ENCODE measurements at places on chromosomes 11 and 22.

DNA sequence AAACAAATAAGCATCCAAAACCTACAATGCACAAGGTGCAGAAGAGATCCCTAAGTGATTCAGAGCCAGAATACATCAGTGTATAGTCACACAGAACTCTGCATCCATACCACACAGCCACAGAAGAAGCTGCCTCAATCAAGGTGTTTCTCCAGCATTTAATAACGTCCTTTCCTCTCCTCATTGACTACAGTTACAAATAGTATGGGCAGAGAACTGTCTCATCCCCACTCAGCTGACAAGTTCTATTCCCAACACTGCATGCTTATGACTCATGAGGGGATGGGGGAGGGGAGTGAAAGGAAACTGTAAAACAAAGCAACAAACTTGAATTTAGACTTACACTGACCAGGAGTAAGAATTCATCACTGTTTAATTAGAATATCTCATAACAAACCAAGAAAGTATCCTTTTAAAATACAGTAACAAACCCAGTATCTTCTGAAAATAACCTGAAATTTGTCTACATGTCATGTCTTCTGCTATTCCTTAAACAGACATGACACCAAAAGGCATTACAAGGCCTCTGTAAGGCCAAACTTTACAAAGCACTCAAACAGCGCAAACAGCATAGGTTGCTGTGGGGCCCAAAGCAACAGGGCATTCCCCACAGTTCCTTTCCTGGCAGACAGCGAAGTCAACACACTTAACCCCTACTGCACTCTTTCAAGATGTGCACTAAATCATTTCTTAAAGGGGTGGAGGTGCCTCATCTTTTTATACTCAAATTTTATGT is 29.3 kb downstream of the CELF1 start:
- no peak for DNase-seq

DNA sequence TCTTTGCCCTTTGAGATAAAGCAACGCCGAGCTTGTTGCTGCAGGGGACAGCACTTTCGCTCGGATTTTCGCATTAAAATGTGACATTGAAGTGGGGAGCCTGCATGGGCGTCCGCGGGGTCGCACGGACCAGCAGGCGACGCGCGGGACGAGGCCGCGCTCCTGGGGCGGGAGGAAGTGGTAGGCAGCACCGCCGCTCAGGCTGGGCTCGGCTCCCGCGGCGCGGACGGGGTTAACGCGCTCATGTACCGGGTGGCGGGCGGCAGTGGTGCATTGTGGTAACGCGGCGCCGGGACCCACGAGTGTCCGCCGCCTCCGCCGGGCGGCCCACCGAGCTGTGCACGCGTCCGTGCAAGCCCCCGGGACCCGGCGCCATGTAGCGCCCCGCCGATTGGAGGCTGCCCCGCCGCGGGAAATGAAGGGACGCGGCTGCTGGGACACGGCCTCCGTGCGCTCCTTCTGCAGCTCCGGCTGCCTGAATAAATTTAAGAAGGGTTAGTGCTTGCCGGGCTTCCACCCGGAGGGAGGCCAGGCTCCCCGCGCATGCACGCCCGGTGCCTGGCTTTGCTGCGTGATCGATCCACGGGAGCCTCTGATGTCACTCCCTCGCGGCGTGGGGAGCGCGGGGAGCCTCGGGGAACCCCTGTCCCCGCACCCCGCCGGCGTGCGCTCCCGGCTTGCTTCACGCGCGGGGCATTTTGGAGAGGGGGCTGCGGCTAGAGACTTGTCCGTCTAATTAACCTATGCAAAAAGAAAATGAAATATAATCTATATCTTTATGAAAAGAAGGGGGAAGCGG is 127.7 kb downstream of the OSBP2 start:
- no peak for DNase-seq

DNA sequence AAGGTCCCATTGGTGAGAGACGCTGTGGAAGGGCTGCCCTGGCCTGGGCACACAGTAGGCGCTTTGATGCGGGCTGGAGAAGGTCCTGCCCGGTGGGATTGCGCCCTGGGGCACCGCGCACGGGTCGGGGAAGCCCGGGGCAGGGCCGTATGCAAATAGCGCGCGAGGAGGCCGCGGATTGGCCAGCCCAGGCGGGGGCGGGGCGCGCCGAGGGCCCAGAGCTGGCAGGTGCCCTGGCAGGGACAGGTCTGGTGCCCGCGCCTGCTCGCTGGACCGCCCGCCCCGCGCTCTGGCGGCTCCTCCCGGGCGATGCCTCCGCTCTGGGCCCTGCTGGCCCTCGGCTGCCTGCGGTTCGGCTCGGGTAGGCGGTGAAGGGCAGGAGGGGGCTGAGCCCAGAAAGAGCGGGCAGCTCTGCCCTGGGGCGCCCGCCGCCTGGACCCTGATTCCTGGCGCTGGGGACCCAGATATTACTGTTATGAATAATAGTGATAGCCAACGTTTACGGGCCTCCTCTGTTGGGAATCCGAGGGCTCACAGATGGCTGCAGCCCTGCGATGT is at the start of gene UPK3A:
Gene UPK3A (plus strand): TSS at position 245 of the 558 bp plus-strand sequence. CDS start 65 bp downstream, at position 310.
- no peak for DNase-seq

- no peak for DNase-seq
These were observed 11.3 kb downstream of the CUL5 start for GRCh38 chr11:108019870-108020540.

DNA sequence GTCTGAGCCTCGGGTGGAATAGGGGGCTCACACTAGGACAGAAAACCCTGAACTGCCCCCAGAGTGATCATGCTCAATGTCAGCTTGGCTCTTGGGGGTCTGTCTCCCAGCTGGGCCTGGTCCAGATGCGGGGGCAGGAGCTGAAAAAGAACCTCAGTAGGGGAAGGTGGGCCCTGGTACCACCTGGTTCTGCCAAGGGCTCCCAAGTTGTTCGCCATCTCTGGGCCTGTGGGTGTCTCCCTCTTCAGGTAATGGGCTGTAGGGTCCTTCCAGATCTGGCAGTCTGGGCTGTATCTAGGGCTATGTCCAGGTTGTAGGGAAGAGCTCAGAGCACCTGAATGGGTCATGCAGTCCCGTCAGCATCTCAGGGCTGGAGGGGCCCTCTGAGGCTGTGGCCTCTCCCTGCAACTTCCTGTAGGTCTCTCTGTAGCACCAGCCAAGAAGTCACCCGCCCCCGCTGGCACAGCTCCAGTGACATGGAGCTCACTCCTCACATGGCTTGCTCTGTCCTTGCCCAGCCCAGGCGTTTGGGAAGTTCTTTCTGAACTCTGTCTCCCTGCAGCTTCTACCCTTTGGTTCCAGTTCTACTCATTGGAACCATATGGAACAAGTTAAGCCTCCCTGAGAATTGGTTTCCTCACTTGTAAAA is 33.0 kb upstream of the SOX10 start:
- DNase-seq: no peak

GRCh38 chr11:122592641-122593040 is 62.9 kb upstream of the UBASH3B start:
- DNase-seq: no peak

GRCh38 chr11:41921746-41922390 is 462.4 kb upstream of the LRRC4C start:
- DNase-seq: no peak

DNA sequence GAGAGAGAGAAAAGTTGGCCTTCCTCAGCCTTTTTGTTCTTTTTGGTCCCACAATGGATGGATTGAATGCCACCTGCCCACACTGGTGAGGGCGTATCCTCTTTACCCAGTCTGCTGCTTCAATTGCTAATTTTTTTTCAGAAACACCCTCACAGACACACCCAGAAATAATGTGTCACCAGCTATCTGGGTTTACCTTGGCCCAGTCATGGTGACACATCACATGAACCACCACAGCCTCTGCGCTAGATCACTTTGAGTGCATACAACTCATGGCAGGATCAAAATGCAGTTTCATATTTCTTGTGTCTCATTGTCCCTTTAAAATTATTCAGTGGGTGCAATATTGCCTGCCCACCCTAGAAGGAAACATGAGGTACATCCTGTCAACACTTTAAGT is 63.3 kb downstream of the ADAMTS15 start:
- no peak for DNase-seq

DNA sequence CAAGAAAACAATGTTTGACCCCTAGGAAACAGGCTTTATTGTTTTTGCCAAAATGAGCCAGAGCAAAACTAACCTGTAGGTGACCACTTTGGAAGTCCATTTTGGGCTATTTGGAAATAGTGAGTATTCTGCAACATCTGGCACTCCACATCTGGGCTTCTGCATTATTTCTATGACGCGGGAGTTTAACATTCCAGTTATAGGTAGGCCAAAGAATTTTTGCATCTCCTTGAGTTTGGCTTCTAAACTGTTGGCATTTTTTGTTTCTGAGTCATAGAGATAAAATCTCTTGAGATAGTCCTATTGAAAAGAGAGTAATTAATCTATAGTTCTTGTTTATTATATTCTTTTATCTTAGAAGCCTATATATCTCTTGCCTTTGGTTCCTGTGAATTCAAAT is 2.9 kb downstream of the MMP7 start:
- DNase-seq: no peak

DNA sequence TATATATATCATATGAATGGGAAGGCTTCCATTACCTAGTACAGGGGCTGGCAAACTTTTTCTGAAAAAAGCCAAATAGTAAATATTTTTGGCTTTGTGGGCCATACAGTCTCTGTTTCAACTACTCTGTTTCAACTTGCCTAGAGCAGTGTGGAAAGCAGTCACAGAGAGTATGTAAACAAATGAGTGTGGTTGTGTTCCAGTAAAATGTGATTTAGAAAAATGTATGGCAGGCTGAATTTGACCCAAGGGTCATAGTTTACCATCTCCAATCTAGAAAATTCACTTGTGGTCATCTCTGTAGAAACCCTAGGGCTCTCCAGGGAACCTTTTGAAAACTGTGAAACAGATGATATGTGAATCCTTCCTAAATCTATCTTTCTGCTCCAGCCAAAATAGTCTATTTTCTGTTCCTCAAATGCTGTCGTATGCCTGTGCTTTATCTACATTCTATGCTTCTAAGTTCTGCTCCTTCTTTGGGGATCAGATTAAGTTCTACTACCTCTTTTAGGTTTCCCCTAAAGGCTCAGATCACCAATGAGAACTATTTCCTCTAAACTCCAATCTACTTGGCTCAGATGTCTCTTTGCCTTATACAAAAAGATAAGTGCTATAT is 356.2 kb downstream of the METTL15 start:
- DNase-seq: no peak

GRCh38 chr22:41285441-41285819 is 557 bp downstream of the RANGAP1 start:
- peak; percentile 87 for DNase-seq

DNA sequence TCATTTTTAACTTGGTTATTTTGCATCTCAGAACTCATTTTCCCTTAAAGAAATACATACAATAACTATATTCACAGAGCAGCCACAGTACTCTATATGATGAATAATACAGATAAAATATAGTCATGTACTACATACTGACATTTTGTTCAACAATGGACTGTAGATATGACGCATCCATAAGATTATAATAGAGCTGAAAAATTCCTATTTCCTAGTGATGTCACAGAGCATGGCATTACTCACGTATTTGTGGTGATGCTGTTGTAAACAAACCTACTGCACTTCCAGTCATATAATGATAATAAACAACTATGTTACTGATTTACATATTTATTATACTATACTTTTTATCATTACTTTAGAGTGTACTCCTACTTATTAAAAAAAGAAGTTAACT is 38.7 kb downstream of the NARS2 start:
- DNase-seq: no peak

- DNase-seq: no peak
These were observed 344.9 kb downstream of the DYNC2H1 start for GRCh38 chr11:103453915-103454709.

GRCh38 chr11:111330234-111330893 is 32.0 kb downstream of the POU2AF3 start:
- DNase-seq: no peak

GRCh38 chr22:31995046-31995445 is 48.0 kb upstream of the SLC5A1 start:
- no peak for DNase-seq

DNA sequence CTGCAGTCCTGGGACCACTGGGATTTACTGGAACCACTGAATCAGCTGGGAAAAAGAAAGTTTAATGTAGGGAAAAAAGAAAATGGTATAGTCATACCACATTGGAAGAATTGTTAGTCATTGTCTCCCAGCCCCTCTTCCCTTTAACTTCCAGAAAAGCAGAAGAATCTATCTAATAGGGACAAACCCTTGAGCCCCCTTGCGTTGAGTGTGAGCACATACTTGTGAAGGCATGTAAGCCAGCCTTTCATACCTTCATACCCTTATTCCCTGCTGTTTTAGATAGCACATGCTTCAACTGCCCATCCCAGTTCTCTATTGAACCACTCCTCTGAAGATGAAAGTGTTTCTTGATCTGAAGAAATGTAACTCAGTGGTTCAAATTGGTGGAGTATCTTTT is 6.6 kb downstream of the TREH start:
- DNase-seq: no peak

GRCh38 chr11:94869186-94869585 is 101.0 kb downstream of the AMOTL1 start:
- DNase-seq: no peak

GRCh38 chr11:88478136-88478815 is 140.7 kb upstream of the CTSC start:
- no peak for DNase-seq

DNA sequence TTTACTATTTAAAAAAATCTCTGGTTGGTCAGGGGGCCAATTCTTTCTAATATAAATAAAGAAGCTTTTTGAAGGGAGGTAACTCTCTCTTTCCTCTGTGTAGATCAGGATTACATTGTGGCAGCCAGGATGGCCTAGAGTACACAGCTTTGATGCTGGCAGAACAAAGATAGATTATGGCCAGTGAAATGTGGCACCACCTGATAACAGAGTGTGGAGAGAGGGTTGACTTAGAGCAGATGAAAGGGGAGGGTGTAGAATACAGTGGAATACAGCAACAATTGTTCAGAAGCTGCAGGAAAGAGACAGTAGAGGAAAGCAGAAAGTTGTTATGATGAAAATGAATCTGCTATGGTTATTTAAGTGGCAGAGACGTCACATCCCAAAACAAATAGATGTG is 99.0 kb downstream of the FAR1 start:
- no peak for DNase-seq

- DNase-seq: peak; percentile 50
These were observed 2.5 kb upstream of the BEST1 start for GRCh38 chr11:61947486-61948210.

DNA sequence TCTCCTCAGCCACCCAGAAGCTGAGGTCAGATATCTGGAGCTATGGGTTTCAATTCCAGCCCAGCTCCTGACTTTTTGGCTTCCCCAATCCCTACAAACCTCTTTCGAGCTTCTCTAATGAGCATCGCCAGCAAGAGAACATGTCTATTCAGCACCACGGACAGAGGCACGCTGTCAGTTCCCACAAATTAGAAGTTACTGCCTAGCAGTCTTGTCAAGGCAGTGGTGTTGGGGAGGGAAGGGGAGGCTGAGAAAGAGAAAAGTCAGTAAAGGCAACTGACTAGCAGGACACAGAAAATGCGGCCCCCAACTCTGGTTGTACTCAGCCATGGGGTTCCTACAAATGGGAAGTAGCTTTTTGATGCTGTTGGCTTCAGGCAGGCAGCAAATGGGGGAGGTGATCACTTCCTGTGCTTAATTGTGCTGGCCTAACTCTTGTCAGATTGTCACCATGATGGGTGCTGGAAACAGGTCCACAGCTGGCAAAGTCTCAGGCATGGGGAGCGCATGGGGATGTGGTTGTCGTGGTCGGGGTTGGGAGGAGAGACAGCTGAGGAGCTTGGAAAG is 205.9 kb downstream of the ST3GAL4 start:
- no peak for DNase-seq

GRCh38 chr11:16859651-16860050 is 121.2 kb downstream of the C11orf58 start:
- DNase-seq: no peak

GRCh38 chr11:108985945-108986279 is 321.0 kb downstream of the DDX10 start:
- DNase-seq: no peak

- DNase-seq: no peak
These were observed 48.3 kb upstream of the PAK1 start for GRCh38 chr11:77522215-77522614.

- DNase-seq: no peak
These were observed 69.2 kb downstream of the FANCF start for GRCh38 chr11:22556381-22556780.

Data from stimulated activated CD4-positive, alpha-beta T cell treated with anti-CD3 and anti-CD28 coated beads, Interleukin-15, amount 100 ng/mL, for 48 hours (primary cell).